Stimulated activated CD8-positive, alpha-beta memory T cell treated with anti-CD3 and anti-CD28 coated beads, Interleukin-2, amount 100 ng/mL, for 1 hour (primary cell): ENCODE measurements at places on chromosomes 7 and 10.

DNA sequence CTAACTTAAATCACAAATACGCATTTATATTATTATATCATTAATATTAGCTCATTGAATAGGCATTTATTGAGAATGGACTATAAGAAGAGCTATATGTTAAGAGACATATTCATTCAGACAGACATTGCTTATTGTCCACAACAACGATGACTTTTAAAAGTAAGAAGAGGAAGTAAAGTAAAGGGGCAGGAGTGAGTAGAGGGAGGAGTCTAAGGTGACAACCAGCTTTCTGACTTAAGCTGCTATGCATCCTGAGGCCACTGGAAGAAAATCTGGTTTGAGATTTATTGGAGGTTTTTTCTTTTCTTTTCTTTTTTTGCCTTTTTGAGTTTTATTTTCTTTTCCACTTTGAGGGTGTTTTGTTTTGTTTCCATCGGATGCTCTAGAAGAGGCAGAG lies 723.5 kb downstream of the GRM8 start:
- no peak for DNase-seq

GRCh38 chr7:2122651-2123050 lies 110.1 kb downstream of the MAD1L1 start:
- no peak for DNase-seq

- no peak for DNase-seq
Observed at GRCh38 chr10:82874671-82875070, 999.7 kb downstream of the NRG3 start.

DNA sequence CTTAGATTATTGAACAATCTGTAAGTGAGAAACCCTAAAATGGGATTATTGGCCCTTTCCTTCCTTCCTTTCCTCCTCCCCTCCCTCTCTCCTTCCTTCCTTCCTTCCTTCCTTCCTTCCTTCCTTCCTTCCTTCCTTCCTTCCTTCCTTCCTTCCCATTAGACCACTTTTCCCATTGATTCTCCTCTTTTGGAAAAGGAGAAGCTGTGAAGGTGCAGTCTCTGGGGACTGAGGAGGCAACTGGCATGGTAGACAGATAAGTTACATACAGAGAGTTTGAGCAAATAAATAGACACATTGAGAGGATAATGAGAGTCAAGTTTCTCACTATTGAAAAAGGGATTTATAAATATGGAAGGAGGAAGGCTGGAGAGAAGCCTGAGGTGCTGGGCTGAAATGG lies 45.0 kb upstream of the CCDC7 start:
- no peak for DNase-seq

DNA sequence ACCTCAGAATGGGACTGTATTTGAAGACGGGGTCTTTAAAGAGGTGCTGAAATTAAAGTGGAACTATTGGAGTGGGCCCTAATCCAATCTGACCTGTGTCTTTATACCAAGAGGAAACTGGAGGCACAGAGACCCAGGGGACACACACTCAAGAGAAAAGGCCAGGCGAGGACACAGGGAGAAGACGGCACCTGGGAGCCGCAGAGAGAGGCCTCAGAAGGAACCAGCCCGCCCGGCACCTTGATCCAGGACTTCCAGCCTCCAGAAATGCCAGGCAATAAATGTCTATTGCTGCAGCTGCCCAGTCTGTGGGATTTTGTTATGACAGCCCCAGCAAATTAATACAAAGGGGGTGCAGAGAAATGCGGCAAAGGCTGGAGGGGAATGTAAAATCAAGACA lies 10.5 kb downstream of the CARD11 start:
- DNase-seq: no peak

GRCh38 chr10:30491916-30492515 lies 58.0 kb downstream of the MAP3K8 start:
- DNase-seq: no peak

- DNase-seq: no peak
Observed at GRCh38 chr7:120991161-120991560, 2.6 kb downstream of the CPED1 start.

- DNase-seq: no peak
Observed at GRCh38 chr7:149599636-149600206, 102.1 kb upstream of the ZNF746 start.

GRCh38 chr7:99218406-99219184 lies 10.7 kb upstream of the KPNA7 start:
- DNase-seq: no peak

GRCh38 chr7:46707973-46708372 lies 786.9 kb upstream of the IGFBP3 start:
- no peak for DNase-seq

DNA sequence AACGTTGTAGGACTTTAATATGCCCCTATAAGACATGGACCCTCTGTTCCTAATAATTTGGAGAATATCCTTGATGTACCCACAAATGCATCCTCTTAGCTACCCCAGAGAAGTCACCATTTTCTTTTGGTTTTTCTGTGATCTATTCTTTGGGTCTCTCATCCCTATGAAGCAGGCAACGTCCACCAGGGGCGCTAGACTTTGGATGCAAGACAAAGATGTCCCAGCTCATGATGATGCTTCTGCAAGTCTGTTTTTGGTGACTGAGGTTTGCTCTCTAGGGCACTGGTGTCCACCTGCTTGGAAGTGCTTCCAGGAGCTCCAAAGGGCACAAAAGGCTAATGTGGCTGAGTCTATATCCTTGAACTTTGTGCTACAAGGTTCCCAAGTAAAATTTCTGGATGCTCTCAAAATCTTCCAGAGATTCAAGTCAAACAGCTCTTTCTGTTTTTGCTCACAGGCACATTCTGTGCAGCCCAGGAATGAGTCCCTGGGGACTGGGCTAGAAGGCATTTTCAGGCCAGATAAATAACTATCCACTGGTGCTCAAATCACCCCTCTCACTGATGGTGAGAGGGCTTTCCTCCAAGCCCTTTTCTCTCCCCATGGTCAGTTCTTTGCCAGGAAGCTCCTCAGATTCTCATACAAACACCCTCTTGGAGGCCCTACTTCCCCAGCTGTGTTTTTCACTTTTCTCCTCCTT lies 166.4 kb downstream of the C7orf25 start:
- no peak for DNase-seq

GRCh38 chr7:114531326-114531725 lies 116.7 kb downstream of the FOXP2 start:
- no peak for DNase-seq

GRCh38 chr7:120837599-120837998 lies 20.3 kb downstream of the TSPAN12 start:
- DNase-seq: no peak

GRCh38 chr10:50231515-50232260 lies 19.6 kb downstream of the ASAH2 start:
- no peak for DNase-seq

DNA sequence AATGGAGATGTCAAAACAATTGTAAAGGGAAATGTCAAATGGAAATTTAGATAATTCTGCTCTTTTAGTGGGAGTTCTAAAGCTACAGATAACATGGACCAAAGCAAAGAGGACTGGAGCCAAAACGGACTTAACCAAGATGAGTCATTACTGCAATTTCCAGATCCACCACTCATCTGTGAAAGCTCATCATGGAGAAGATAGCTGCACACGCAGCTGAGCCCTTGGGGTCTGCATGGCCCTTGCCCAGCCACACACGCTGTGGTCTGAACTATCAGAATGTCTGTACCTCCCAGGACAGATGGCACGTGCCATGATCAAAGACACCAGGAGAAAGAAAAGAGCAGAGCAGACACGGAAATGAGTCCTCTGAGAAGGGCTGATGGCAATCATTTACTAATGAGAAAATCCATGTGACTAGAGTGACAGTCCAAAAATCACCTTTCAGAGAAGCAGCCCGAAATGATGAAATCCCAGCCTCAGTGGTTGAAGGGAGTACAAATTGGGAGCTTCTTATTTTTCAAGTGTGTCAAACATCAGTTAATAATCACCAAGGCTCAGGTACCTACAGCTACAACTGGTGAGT lies 177.9 kb upstream of the MGMT start:
- no peak for DNase-seq
